ENCODE measurements at places on chromosomes 4 and X.

DNA sequence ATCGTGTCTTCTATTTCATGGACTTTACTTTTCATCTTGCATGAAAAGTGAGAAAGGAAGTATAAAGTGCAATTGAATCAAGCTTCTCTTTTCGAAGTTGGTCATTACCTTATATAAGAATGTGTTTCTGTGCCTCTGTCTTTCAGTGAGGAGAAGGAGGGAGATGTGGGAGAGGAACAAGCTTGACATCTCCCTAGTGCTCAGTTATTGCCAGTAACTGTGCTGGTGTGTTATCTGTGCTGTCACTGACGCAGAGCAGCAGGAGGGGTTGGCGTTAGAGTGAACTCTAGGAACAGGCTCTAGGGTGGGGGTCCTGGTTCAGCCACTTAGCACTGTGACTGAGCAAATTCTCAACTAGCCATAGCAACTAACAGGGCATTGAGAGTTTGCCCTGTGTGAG is 34.0 kb upstream of the TBC1D9 start:
- DNase-seq: no peak

GRCh38 chr4:167025670-167026069 is 208.6 kb downstream of the SPOCK3 start:
- DNase-seq: no peak

- no peak for DNase-seq
Measured at GRCh38 chr4:2849267-2850152, 5.9 kb downstream of the ADD1 start.

DNA sequence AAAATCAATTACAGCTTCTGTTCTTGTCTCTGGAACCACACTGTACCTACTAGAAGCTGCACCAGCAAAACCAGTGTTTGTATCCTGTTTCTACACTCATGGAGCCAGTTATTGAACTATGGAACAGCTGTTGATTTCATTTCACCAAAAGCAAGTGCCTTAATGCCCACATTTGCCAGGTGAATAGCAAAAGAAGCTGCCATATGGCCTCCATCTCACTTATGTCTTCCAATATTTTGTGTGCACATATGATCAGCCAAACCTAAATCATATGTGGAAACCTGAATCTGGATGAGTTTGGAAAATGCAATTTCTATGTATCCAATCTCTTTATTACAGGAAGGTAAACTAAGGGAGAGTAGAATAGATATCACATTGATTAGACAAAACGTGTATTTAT is 415.8 kb upstream of the GRID2 start:
- DNase-seq: no peak

DNA sequence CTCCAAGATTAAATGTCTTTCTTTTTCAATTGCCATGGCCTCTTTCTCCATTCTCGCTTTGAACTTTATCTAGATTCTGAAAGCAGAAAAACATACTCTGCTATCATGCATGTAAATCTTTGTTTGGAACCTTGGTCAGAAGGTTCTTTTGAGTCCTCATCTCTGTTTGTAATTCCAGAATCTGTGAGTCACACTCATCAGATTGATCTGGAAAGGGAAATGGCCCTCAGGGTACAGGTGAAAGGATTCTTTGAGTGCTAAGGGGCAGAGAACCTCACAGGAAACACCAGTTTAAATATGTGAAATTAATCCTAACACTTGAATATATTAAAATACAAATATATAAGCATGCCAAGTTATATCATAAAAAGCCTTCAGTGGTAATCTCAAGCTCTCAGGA is 211.0 kb upstream of the ADGRL3 start:
- no peak for DNase-seq
